ENCODE measurements at places on chromosomes 13 and 19.

DNA sequence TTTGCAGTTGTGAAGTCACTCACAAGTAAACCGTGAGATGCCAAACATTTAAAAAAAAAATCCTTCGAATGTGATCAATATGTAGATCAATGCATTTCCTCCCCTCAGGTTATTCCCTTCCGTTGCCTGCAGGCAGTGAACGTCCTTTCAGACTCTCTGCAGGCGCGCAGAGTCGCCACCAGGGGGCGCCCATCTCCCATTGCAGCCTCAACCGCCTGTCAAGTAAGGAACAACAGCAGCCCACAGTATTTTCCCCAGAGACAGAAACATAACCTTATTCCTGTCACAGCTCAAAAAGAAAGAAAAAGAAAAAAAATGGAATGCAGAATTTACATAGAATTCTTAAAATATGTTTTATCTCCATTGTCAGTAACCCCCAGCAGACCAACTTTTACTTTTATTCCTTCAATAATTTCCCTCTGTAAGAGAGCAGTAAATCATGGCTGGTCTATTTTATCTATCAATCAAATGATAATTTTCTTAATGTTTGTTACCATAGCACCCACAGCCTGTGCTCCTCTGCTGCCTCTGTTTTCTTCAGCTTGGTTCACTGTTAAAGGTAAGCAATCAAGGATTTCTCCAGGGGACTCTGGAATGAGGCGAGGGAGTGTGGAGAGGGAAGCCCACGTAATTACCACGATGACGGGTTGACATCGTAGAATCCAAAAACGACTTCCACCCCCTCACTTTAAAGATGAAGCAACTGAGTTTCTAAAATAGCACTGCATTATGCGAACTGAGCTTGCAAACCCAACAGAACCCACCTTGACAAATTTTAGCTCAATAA lies 637.6 kb upstream of the ARGLU1 start:
- DNase-seq: no peak

GRCh38 chr13:106491928-106492587 lies 43.4 kb downstream of the EFNB2 start:
- DNase-seq: no peak

DNA sequence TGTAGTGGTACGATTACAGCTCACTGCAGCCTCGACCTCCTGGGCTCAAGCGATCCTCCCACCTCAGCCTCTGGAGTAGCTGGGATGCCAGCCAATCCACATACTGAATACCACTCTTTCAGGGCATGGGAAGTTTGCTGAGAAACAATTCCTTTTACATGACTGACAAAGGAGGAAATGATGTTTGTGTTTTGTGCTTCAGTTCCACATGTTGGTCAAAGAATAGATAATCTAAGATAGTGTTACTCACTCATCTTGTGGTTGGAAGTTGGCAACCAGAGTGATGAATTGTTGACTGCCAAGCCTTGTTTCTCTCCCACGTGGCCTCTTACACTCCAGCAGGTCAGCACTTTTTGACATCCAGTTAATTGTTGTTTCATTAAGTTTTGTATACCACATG lies 7.6 kb downstream of the MBD3L2B start:
- no peak for DNase-seq

GRCh38 chr13:112174476-112175110 lies 107.6 kb downstream of the SOX1 start:
- DNase-seq: peak; percentile 2

DNA sequence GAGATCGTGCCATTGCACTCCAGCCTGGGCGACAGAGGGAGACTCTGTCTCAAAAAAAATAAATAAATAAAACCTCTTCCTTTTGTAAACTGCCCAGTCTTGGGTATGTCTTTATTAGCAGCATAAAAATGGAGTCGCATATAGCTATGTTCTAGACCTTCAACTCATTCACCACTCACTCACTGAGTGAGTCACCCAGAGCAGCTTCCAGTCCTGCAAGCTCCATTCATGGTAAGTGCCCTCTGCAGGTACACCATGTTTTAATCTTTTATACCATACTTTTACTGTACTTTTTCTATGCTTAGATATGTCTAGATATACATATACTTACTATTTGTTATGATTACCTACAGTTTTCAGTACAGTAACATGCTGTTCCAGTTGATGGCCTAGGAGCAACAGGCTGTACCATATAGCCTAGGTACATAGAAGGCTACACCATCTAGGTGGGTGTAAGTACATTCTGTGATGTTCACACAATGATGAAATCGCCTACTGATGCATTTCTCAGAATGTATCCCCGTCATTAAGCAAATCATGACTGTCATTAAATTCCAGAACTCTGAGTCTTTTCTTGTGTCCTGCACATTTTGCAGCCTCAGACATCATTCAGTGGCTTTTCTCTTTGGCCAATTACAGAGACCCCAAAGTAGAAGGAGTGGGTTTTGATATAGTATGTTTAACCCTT lies 13.7 kb upstream of the FARP1 start:
- DNase-seq: no peak

- DNase-seq: no peak
Observed at GRCh38 chr19:33235996-33236350, 10.3 kb upstream of the SLC7A10 start.

GRCh38 chr19:52248241-52248640 lies 21.1 kb upstream of the ZNF766 start:
- DNase-seq: no peak

DNA sequence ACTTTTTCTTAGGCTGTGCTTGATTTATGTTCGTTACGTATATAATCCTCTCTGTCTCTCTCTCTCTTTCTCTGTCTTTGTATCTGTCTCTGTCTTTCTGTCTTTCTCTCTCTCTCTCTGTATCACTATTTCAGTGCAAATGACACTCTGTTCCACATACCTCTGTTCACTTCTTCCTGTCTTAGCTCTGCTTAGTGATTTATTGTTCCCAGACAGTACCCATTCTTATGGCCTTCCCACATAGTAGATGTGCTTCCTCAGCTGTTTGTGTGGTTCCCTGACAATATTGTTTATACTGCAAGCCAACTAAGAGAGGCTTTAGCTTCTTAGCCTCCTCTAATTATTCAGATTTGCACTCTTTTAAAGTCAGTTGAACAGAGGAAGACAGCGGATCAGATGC lies 1244.2 kb downstream of the DIAPH3 start:
- no peak for DNase-seq

- no peak for DNase-seq
Observed at GRCh38 chr13:51453959-51454703, 1.3 kb upstream of the INTS6 start.

GRCh38 chr13:39942552-39943273 lies 287.3 kb downstream of the COG6 start:
- no peak for DNase-seq

DNA sequence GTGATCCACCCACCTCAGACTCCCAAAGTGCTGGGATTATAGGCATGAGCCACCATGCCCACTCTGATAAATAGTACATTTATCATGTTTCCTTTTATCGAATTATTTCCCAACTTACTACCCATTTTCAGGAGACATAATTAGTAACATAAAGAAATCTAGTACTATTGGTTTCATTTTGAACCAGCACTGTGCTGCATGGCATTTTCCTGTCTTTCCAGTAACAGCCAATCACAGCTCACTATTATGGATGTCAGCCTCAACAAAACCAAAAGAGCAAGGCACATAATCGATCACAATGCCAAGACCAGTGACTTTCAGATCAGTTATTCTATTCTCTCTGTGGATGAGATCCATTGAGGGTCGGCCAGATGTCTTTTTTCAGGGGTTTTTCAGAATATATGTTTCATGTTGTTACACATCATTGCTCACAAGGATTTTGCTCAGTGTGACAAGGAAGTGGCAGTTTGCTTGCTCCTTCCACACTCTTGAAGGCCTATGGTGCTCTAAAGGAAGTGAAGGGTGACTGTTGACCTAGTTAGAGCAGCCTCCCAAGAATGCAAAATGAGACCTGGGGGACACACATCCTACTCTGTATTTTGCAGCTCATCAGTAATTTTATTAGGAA lies 233.4 kb downstream of the KCNRG start:
- DNase-seq: no peak

GRCh38 chr13:23059173-23059572 lies 121.6 kb upstream of the SGCG start:
- no peak for DNase-seq

DNA sequence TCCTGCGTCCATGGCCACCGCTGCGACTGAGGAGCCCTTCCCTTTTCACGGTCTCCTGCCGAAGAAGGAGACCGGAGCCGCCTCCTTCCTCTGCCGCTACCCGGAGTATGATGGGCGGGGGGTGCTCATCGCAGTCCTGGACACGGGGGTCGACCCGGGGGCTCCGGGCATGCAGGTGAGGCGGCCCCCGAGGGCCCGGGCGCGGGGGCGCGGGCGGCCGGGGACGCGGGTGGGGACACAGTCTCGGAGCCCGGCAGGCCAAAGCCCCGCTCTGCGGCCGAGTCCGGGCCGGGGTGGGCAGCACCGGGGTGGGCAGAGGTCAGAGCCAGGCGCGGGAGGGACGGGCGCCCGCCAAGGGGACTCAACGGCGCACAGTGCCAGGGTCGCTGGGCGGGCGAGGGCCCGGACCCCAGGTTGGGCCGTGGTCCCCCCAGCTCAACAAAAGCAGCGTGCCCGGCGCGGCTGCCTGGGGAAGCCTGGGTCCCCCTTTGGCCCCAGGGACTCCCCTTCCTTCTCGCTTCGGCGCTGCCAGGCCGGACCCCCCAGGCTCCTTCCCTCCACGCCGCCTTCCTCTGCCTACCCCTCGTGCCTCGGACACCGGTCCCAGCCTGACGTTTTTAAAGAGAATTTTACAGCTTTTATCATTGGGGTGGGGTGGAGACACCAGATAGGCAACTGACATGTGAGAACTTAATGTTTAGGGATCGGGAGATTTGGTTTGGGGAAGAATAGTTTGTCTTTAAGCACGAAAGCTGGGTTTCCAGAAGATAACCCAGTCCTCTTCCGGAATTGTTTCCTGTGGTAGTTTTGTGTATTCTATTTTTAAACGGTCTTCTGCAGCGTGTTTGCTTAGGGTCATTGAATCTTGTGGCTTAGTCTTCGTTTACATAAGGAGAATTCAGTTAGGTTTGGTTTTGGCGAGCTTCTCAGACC lies 509 bp downstream of the TPP2 start:
- no peak for DNase-seq

- no peak for DNase-seq
Observed at GRCh38 chr19:48928164-48929025, 5.1 kb upstream of the DHDH start.

DNA sequence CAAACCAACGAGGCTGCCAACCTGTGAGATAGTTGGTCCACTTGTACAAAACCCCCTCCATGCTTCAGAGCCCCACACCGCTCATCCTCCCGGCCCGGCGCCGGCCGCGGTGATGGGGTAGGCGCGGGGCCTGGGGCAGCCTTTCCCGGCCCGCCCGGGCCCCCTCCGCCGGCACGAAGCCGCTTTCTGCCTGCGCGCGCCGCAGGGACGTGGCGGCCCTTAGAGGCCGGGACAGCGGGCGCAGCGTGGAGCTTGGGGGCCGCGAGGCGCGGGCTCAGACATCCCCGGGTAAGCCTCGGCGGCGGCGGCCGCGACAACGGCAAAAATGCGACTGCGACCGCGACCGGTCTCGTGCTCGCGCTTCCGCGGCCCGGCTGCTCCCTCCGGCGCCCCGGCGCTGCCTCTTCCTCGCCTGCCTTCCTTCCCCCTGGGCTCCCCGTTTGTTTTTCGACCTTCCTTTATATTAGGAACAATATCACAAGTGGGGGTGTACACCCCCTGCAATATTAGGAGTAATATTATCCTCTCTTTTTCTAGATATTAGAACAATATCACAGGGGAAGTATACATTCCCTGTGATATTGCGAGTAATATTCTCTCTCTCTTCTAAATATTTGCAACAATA lies 53.9 kb upstream of the CEACAM21 start:
- no peak for DNase-seq

DNA sequence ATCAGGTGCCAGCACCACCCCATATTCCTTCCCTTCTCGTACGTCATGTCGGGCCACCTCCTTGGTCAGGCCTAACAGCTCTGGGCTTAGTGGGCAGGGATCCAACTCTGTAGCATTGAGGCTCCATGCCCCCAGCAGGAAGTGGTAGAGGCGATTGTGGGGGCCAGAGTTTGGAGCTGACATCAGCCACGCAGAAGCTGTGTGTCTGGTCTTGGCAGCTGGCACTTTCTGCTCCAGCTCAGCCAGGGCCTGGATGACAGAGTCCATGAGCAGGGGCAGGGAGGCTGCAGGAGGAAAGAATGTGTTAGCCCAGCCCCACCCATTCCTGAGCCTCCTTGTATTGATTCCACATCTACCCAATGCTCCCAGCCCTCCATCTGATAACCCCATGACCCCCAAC lies 3.0 kb downstream of the PGLYRP2 start:
- DNase-seq: no peak

DNA sequence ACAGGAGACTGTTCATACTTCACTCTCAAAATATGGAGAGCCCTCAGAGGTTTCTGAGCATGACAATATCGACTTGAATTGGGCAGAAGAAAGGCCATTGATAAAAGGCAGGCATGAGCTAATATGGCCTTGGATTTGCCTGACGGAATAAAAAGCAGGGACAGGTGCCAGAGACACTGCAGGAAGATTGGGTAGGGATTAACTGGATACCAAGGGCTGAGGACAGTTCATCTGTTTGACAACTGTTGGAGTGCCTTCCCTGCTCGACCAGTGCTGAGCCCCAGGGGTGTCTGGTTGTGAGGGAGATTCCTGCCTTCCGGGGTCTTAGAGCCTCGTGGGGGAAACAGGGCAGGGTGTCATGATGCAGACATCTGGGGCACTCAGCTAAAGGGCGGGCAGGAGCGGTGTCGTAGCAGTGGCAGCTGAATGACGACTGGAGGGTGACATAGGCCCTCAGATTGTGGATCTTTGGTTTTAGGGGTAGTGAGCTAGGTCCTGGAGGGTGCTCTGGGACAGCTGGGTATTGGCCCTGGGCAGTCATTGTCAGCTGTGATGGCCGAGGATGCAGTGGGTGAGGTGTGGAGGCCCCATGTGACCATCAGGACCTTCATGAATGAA lies 12.3 kb downstream of the GATAD2A start:
- no peak for DNase-seq

- DNase-seq: no peak
Observed at GRCh38 chr13:24670961-24671381, 9.2 kb upstream of the ATP12A start.

GRCh38 chr19:46606019-46606418 lies 4.9 kb downstream of the CALM3 start:
- no peak for DNase-seq

DNA sequence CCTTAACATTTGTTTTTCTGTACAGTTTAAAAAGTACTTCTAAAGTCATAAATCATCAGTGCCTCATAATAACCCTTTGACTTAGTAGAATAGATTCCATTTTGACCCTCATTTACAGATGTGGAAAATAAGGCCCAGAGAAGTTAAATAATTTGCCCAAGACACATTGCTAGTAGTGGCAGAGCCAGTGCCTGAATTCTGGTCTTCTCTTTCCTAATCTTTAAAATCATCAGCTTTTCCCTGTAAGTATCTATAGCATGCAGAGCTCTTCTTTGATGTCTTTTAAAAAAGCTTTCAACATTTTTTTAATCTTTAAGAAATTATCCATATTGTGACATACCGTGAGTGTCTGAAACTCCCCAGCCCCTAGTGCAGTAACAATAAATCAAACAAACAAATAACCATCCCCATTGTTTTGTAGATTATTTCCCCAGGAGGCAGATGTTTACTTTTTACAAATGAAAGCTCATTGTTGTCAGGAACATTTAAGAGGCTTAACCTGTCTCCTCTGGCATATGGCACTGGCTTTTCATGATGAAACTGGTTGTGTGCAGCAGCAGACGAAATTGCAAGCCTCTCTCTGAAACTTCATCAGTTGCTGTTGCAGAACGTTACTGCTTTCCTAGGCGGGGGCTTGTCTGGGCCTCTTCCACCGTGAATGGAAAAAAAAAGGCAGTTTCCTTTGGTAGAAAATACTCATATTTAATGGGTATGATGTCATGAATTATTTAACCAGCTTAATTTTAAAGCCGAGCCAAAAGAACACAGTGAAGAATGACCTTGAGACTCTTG lies 31.7 kb upstream of the PCDH8 start:
- DNase-seq: no peak

Measured in SK-N-MC (cell line).